Vagina (tissue), 2 donors: ENCODE measurements at places on chromosomes 5 and 9.

DNA sequence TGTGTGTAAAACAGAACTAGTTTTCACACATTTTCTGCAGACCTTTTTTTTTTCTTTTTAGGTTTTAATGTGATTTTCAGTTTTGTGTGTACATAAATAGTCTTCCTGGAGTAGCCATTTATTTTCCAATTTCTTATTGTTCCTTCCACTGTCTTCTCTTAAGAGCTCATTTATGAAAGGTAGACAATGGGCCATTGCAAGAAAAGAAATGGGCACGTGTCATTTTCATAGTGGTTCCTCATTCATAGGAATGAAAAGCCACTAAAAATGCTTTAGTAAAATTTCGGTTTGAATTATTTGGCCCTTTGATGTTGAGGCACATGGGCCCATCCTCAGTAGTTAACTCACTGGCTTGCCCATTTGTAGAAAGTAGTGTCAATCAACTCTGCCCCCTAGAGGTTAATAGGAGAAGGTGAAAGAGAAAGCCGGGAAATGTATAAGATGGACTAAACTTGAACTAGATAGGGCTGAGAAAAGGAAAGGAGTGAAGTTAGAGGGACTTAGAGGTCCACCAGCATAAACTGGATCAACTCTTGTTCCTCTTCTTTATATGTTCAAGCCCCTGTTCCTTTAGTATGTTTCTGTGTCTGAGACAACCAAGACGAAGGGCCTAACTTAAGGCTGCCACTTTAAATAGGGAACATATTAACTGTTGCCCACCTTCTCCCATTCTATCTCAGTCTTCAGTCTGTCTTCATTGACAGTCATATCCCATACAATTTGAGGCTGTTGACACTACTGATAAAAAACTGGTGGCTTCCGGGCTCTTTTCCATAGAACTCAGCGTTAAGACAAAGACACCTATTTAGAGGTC is 72.6 kb downstream of the SMARCA2 start:
- DNase-seq = no peak

DNA sequence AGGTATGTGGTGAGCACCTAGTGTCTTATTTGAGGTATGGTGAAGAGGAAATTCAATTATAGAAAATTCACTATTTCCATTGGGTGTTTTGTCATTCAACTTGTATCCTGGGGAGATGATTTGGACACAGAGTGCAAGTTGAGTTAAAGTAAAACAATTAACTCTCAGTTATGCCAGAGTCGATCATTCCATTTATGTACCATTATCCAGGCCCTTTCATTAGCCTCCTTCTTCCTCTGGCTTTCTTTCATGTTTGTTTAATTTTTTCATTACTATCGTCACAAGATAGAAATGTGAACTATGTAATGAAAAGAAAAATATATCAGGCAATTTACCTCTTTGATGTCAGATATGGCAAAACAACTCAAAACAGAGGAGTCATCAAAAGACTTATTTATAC is 1347.2 kb upstream of the NUDT12 start:
- DNase-seq = no peak

DNA sequence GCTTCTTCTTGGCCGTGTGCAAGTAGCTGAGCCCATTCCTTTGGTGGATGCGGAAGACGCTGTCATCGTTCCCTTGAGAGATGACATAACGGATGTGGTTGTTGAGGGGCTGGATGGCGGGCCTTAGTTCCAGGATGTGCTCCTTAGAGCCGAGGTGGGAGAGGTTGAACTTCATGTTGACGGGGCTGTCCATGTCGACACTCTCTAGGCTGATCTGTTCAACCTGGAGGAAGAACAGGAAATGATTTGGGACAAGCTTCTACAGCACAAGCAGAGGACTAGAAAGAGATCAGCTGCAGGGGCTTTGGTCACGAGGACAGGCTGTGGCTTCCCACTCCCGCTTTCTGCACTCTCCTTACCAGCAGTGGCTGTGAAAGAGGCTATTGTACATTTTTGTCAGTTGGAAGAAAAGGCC is 176.0 kb downstream of the SLC12A2 start:
- no peak for DNase-seq

GRCh38 chr5:7849681-7850394 is 1.1 kb downstream of the CFAP90 start:
- DNase-seq = no peak

DNA sequence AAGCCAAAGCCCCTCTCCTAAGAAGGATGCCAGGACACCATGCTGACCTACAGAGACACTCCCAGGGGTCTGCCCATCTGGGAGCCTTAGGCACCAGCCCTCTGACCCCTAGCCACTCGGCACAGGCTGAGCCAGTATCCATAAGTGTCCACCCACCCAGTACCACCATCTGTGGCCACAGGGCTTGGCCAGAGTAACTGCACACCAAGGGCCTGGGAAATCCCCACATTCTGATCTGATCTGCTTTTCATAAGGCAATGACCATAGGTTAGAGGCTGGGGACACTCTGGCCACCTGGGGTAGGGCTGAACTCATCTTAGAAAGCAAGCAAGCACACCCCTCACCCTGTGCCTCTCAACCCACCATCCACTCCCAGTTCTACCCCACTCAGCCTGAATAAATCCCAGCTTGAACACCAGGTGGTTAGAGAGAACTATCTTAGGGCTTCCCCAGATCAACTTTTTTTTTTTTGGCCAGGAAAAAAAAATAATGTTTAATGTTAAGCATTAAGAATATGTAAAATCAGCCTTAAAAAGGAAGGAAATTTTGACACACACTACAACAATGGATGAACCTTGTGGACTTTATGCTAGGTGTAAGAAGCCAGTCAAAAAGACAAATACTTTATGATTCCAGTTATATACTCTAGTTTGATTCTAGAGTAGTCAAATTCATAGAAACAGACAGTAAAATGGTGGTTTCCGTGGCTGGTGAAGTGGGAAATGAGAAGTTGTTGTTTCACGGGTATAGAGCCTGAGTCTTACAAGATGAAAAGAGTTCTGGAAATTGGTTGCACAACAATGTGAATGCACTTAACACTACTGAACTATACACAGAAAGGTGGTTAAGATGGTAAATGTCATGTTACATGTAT is 6.2 kb downstream of the GNPDA1 start:
- no peak for DNase-seq

DNA sequence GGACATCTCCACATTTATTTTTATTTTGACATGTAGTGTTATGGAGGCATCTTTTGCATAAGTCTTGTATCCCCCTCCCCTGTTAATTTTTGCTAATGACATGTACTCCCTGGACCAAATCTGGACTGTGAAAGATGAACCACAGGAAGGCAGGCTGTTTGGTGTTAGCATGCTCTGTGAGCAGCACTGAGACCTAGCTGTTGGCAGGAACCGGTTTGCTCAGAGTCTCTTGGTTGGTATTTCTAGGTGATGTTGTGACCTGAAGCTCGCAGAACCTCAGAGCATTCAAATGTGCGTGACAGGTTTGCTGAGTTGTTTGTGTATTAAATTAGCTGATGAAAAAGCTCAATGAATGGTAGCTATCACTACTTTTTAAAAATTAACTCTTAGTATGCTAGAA is 53.6 kb upstream of the PHF2 start:
- DNase-seq = no peak

GRCh38 chr5:24208686-24209106 is 436.1 kb downstream of the CDH10 start:
- no peak for DNase-seq

DNA sequence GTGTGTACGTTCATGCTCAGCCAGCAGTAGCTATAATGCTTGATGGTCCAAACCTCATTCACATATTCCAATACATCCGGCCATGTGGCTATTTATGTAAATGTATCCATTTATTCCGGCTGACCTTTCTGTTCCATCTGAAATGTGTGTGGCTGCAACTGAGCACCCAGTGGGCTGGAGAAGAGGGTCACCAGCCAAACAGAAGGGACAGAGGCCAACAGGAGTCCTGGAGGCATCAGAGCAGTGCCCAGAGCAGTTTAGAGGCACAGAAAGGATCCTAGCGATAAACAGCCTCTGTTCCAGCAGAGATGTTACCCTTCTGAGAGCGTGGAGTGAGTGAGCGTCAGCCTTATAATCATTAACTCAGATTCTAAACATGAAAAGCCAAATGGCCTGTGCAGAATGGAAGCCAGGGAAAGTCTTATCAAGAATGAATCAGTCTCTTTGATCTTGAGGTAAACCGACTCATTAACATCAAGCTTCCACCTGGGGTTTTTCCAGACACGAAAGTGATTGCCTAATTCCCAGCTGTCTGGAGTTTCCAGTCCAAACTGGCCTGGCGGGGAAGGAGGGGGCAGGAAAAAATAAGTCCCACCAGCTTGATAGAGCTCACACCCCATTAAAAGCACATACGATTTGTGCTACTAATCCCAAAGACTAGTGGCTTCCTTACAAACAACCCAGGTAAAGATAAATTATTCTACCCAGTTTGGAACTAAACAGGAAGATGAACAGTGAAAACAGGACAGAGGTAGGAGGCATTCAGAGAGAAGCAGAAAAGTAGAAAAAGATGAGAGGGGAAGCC is 55.7 kb downstream of the SUSD1 start:
- DNase-seq = no peak

DNA sequence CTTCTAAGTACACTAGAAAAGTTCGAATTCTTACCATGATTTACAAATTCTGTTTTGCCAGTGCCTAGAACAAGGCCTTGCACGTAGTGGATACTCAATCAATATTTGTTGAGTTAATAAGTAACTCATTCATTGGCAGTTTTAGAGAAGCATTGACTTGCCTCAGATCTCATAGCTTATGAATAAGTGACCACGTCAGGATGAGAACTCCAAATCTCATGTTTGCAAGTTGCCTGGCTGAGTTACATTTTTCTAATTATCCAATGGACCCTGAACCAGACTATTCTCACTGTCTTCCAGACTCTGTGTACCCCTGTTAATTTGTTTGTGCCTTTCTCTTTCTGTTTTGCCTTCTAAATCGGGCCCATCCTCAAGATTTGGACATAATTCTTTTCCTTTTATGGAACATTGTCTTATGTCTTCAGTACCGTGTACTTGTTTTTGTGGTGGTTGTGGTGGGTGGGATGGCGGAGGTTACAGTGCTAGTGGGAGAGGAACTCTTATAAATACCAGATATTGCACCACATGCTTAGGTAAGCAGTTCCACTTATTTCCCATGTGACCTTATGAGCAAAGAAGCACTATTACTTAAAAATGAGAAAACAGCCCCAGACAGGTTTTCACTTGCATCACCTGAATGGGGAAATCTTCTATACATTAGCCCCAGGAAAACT is 96.3 kb downstream of the UNC13B start:
- no peak for DNase-seq

GRCh38 chr5:93941897-93942296 is 200.5 kb upstream of the POU5F2 start:
- no peak for DNase-seq

- DNase-seq = no peak
Observed at GRCh38 chr9:11088821-11089374, 476.1 kb upstream of the PTPRD start.

DNA sequence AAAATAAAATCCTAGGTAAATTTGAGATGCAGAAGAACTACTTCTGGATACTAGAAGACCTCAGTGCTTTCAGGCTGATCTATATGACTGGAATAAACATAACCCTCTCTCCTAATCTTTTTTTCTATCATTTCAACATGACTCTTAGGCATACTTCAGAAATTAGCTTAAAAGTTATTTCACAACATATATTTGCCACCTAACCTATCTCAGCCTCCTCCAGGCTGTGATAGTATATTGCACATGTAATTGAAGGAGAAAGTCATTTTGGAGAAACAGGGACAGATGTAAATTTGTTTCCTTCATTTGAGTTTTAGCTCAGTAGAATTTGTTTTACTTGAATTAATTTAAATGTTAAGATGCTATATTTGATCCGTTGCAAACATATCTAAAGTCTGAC is 1932.3 kb upstream of the CDH6 start:
- DNase-seq = no peak

DNA sequence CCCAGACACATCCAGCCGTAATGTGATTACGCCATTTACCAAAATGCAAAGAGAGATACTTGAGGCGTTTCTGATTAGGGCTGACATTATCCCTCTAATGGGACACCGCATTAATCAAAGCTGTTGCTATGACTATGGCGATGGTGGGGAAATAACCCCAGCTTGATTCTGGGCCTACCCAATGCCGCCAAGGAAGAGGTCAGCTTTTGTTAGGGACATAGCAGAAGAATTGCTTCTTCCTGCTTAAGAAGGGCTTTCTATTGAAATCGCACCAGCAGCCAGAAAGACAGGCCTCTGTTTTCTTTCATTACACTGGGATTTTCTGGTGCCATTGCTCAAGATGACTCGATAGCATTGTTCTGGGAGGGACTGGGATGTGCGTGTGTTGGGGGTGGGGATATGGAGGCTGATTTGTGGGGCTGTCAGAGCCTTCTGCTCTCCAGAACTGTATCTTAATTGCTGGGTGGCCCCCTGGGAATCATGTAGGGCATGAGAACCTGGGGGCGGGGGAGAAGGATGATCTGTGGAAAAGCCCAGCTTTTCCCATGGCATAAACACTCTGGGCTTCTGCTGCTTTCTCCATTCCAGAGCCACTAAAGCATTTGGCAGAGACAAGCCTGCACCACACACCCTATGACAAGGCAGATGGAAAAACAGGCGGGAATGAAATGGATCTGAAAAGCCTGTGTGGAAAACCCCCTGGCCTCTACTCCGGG is 106.5 kb upstream of the RAD23B start:
- DNase-seq = no peak

- no peak for DNase-seq
Observed at GRCh38 chr9:134442486-134443173, 116.4 kb downstream of the RXRA start.

GRCh38 chr9:38026021-38026809 is 42.8 kb downstream of the SHB start:
- DNase-seq = no peak

DNA sequence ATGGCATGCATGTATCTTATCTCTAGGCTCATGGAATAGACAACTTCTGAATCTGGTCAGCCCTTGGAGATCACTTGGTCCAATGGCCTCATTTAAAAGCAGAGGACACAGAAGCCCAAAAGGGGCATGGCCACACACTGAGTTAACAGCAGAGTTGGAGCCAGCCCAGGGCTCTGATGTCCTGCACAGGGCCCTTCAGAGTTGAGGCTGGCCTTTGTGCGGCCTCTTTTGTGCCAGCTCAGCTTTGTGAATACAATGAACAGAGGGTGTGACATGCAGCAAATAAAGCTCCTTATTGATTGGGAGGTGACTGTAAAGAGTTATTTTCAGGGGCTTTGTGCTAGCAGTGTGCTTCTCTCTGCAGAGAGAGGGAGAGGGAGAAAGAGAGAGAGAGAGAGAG is 150.1 kb upstream of the STK32A start:
- no peak for DNase-seq

GRCh38 chr5:59773294-59773693 is 120.2 kb downstream of the PDE4D start:
- no peak for DNase-seq

GRCh38 chr5:65098393-65098792 is 329.7 kb downstream of the CWC27 start:
- no peak for DNase-seq

GRCh38 chr5:160473681-160474080 is 52.0 kb downstream of the PTTG1 start:
- DNase-seq = no peak

DNA sequence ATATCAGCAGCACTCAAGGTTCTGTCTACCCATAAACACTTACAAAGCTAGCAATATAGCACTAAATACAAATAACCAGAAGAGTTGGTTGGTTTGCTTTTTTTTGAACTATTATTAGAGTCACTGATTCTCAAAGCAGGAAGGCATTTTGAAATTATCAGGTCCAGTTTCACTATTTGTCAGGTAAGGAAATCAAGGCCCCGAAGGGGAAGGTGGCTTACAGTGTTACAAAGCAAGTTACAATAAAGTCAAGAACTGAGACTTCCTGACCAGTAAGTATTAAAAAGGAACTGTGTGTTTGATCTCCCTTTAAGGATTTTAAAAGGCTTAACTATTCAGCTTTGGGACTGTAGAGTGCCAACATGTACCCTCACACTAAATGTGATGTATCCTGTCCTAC is 10.8 kb downstream of the C5orf15 start:
- no peak for DNase-seq
